ENCODE measurements at places on chromosomes 11 and 22.
A peak's percentile ranks its signal among the peaks of the same experiment; 100 is the strongest.

DNA sequence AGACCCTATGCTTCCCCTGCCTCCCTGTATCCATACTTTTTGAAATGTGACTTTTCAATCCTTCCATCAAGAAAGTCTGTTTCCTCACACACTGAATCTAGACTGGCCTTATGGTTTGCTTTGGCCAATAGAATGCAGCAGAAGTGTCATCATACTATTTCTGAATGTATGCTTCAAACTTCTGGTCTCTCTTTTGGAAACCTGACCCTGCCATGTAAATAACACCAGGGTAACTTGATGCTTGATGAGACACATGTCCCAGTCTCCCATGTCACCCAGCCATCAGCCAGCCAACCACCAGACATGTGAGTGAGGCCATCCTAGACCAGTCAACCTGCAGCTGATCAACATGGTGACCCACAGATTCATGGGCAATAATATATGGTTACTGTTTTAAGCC lies 29.7 kb upstream of the CAVIN3 start:
- no peak for DNase-seq

DNA sequence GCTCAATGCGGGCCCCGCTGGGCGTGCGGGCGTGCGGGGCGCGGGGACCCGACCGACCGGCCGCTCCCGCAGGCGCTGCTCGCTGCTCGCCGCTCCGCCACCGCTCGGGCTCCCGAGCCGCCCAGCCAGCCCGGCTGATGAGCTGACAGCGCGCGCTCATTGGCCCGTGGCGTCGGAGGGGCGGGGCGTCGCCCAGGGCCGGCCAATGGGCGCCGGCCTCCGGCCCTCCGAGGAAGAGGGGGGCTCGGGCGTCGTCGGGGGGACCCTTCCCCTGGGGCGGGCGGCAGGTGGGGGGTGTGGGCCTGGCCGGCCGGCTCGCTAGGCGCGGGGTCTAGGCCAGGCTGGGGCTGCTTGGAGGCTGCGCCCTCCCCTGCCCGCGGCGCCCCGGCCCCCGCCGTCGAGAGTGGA lies at the start of gene SCUBE1:
Gene SCUBE1, minus strand, starts transcription at position 111 of the 408 bp plus-strand sequence. CDS start 111 bp downstream, outside the sequence.
- peak; percentile 4 for DNase-seq

GRCh38 chr11:9787260-9787659 lies 123.4 kb downstream of the SWAP70 start:
- no peak for DNase-seq

- DNase-seq, result peak; percentile 37
These were observed 35.2 kb downstream of the TRMU start for GRCh38 chr22:46370584-46371291.

- DNase-seq, result no peak
These were observed 53.4 kb upstream of the SCUBE2 start for GRCh38 chr11:9144828-9145227.

- no peak for DNase-seq
These were observed 111.4 kb upstream of the TBCEL start for GRCh38 chr11:120912504-120912903.

- no peak for DNase-seq
These were observed 36.6 kb downstream of the RPL27A start for GRCh38 chr11:8719211-8719649.

DNA sequence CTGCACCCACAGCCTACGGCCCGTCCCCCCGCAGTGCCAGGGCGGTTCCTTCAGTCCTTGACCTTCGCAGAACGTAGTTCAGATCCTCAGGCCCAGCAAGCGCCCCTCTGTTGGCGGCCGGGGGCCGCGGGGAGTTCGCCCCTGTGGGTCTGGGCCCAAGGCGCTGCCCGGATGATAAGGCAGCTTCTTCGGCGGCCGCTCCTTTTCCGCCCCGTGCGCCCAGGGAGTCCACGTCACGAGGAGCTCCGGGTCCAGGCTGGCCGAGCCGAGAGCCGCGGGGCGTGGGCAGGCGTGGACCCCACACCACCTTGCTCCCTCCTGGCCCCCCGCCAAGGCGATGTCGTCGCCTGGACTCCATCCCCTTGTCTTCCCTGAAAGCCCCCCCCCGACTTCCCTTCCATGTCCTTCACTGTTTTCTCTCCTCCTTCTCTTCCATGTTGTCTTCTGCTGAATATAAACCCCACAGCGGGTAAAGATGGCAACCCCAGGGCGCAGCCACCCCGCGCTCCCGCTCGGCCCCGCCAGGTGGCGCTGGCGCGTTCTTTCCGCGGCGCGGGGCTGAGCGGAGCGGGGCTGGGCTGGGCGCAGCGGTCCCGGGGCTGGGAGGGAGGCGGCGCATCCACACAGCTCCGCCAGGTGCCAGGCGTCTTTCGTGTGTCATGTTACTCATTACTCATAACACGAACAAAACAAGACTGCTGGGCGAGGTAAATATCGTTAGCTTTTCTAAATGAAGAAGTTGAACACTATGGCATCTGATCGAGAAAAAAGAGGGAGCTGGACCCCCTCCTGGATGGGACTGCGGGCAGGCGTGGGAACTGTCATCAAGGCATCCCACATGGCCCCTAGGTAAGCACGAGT lies 321.0 kb downstream of the NTM start:
- no peak for DNase-seq

DNA sequence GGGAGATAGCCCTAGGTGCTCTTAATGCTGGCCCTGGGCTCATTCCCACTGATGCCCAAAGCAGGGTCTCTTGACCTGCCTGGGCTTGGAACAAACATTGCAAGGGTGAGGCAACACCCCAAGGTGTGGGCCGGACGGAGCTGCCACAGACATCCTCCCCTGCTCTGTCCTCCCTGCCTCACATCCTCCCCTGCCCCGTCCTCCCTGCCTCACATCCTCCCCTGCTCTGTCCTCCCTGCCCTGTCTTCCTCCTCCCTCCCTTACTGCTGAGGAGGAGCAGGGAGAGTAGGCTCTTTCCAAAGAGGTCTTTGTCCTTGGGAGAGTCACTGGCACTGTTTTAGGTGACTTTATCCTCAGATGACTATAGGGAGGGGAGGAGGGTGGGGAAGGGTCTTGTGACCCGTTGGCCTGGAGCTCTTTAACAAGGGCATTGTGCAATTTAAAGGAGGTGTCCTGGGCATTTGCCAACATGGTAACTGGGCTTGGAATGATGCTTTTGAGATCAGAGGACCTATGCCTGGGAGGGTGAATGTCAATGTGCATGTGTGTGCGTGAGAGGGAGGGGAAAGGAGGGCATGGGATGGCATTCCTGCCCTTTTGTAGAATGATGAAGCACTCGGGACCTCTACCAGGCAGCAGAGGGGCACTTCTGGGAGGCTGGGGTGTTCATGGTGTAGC lies 700 bp downstream of the FAM180B start:
- no peak for DNase-seq

GRCh38 chr22:26127126-26127525 lies 42.1 kb upstream of the SEZ6L start:
- no peak for DNase-seq

DNA sequence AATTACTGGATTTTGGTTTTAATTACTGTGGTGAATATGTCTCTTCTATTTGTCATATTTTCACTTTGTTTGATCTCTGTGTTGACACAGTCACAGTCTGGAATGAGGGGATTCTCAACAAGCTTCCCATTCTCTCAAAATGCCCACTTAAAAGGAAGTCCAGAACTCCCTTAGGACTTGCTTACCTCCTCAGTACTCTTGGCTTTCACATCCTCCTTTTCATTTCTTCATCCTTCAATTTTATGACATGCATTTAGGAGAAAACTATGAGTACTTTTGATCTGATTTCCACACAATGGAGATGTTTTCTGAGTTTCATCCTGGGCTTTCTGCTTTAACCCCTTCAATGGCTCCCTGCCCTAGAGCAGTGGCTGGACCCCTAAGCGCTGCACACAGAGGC lies 49.3 kb upstream of the FLI1 start:
- DNase-seq, result no peak

DNA sequence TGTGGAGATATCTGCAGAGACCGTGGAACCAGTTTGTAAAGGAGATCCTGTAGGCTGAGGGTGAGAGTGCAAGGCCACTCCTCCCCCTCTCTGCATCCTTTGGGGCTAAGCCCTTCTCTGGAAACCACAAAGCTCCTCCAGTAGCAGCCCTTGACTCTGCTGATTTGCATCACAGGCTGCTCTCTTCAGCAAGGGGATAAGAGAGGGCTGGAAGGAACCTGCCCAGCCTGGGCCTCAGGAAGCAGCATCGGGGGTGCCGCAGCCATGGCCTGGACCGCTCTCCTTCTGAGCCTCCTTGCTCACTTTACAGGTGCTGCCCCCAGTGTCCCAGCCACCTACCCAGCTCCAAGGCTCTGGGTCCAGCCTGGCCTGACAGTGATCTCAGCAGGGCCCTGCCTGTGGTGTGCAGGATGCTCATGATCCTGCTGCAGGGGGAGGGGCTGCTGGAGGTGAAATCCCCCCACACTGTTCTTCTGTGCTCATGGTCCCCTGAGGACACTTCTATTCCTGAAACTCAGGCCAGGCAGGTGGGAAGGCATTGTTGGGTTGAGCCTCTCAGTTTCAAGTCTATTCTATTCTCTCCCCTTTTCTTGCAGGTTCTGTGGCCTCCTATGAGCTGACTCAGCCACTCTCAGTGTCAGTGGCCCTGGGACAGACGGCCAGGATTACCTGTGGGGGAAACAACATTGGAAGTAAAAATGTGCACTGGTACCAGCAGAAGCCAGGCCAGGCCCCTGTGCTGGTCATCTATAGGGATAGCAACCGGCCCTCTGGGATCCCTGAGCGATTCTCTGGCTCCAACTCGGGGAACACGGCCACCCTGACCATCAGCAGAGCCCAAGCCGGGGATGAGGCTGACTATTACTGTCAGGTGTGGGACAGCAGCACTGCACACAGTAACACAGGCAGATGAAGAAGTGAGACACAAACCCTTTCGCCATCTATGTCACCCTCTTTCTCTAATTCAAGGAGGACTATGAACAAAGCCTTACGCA lies 68.5 kb upstream of the IGLL5 start:
- peak; percentile 79 for DNase-seq

DNA sequence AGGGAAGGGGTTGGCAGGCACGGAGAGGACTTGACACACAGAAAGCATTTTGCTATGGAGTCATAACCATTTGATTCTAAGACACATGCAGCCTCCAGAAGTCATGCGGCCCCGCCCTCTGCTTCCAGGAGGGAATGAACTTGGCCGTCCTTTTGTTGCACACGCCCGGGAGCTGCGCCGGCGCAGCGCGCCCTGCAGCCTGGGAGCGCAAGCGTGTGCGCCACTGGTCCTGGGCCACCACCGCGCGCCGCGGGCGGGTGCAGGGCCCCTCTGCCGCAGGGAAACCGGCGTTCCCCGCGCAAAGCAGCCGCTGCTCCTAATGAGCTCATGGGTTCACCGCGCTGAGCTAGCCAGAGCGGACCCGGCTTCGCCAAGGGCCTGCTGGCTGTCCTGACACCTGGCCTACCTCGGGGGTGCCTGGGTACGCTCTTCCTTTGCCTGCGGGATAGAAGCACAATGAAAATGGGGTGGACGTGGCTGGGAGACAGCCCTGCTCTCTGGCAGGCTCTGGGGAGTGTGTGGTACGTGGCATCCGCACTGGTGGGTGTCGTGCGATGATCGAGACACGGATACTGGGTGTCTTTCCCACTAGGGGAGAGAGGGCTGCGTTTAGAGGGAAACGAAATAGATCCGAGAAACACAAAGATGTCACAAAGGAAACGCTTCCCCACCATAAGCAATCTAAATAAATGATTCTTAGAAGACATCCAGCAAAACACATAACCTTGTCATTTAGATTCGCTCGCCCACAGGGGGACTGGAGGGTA lies 669 bp downstream of the MICAL3 start:
- DNase-seq, result no peak

GRCh38 chr22:31439808-31440207 lies 40.4 kb downstream of the DRG1 start:
- DNase-seq, result no peak

DNA sequence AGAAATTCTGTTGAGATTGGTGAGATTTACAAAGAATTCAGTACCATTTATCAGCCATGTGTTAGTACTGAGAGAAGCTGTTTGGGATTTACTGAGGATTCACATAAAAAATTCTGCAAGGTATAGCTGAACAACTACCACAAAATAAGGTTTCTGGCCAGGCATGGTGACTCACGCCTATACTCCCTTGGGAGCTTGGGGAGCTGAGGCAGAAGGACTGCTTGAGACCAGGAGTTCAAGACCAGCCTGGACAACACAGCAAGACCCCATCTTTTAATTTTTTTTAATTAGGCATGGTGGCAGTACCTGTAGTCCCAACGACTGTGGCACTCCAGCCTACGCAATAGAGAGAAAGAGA lies 86.7 kb downstream of the SIK3 start:
- no peak for DNase-seq

- DNase-seq, result no peak
These were observed 87.9 kb downstream of the OSBP2 start for GRCh38 chr22:30782613-30783012.

DNA sequence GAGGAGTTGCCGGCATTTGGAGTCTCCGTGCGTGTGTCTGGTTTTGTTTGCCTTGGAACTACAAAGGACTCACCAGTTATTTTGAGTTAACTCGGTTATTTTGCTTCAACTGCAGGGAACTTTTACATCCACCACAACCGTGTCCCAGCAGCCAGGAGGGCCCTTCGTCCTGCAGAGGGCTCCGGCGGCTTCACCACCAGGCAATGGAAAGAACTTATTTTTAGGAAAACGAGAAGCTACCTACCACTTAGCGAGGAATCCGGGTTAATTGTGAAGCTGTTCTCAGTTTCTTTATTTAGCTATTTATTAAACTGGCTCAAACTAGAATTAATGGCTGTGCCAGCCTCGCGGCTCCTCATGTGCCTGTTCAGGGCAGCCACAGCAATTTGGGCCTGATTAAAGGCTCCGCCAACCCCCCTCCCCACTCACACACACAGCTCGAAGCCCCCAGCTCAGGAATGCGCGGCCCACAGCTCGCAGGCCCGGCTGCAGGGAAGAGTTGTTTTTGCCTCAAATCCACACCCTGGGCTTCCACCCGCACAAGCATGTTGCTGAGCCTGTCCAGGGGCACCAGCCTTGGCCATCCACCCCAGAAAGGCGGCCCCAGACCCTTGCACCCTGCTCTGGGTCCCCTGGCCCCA lies 55.9 kb upstream of the FGF3 start:
- no peak for DNase-seq
